Iris pigment epithelial cell (primary cell): ENCODE measurements at places on chromosomes 2 and 18.
A peak's percentile ranks its signal among the peaks of the same experiment; 100 is the strongest.

DNA sequence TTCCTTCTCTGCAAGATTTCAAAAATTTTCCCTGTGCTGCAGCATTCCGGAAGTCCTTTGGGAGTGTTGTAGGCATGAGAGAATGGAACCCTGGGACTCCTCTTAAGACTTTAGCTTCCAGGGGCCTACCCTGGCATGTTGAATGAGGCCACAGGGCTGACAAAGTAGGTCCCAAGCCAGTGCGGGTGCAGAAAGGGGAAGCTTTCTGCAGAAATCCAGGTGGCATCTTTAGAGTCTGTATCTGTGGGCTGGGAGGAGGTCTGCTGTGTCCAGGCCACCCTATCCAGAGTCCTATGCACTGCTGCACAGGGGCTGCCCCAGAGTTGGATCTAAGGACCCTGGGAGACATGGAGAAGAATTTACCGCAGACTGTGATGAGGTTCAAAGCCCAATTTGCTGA is 1.9 kb upstream of the SIX2 start:
- DNase-seq: no peak

DNA sequence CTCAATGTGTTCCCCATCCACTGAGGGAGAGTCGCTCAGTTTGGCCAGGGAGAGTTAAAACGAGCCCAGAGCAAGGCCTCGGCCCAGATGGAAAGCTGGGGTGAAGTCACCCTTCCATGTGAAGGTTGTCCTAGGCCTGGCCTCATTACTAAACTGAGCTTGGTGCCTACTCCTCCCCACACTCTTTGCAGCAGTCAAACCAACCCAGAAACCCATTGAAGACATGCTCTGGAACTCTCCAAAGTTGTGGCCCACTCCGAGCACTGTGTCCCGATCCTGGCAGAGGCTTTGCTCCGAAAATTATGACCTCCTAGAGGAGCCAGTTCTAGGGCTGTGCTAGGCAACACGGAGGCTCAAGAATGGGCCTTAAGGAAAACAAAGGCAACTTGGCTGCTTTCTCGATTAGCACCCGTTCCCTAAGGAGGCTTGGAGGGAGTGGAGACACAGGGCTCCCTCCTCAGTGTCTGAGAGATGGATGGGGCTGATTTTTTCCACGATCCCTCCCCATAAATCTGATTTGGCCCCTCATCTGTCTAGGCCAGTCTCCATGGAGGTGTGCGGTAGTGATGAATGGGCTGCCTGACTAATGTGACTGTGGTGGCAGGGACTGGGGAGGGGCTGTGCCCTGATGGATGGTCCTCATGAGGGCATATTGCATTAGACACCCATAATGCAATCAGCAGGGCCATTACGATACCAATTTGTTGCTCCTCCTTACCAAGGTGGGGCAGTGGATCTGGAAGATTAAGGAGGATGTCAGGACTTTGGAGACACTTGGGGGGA is 11.7 kb upstream of the CYP26B1 start:
- no peak for DNase-seq

DNA sequence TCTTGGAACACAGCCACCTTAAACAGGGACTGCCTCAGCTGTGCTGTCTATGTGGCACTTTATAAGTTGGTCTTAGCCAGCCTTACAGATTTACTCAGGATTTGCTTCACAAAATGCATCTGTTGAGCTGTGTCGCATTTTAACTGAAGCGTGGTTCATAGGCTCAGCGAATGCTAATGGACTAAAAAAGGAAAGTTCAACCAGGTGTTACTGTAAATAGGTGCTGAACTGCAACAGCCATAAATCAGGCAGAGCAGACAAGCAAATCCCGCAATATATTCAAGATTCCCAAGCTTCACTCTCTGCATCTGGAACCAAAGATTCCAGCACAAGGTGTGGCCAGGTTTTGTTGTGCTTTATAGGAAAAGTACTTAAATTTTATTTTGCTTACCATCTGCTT is 130.0 kb downstream of the EPHA4 start:
- DNase-seq: no peak

DNA sequence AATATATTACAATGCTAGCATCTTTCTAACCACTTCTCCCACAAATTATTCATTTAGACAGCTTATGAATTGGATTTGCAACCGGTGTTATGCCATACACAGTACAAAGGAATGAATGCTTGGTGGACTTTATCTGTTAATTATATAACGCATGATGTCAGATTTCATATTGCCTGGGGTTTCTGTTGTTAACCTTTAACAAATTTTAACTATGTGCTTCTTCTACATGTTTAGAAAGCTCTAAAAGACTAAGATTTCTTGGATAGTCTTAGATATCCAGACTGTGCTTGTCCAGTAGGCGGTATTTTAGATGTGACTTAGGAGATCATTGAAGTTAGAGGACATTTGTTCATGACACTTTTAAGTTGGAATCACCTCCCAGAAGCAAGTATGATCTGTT is 976.3 kb downstream of the TMEM182 start:
- DNase-seq: no peak

DNA sequence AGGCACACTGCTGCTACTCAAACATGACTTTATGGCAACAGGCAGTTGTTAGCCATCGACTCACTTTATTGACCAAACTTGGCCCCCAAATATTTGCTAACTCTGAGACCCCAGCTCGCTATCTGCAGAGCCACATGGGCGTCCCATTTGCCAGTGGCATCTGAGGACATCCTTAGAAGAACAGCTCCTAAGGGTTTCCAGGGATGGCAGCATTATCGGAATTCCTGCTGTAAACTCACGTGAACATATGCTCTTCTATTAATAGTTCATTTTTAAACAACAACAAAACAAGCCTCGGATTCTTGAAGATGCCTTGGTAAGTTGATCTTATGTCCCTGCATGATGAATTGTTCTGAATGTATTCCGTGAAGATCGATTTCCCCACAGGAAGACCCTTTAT is 181.0 kb downstream of the LDLRAD4 start:
- no peak for DNase-seq

GRCh38 chr2:241125626-241126025 is 23.5 kb upstream of the MTERF4 start:
- DNase-seq: no peak

GRCh38 chr2:70775141-70775540 is 7.1 kb upstream of the ADD2 start:
- DNase-seq: no peak

- no peak for DNase-seq
Measured at GRCh38 chr2:128421286-128421685, 102.6 kb upstream of the HS6ST1 start.

GRCh38 chr18:32588191-32588590 is 117.5 kb upstream of the GAREM1 start:
- DNase-seq: no peak

DNA sequence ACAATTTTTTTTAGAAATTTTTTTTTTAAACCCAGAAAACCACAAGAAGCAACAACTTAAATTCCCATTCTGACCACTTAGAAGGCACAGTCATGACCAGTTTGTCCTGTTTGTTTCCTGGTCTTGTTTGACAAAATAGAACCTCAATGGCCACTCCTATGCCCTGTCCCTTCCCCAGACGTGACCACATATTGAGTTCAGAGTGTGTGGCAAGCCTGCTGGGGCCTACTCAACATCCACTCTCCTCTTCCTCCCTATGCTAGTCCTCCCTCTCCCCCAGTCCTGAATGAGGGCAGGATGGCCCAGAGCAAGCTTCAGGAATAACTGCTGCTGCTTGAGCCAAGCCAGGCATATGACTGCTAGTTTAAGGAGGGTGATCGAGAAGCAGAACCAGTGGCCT is 89.6 kb downstream of the PRELID3A start:
- DNase-seq: no peak

GRCh38 chr2:146579147-146579930 is 1265.5 kb upstream of the ACVR2A start:
- peak; percentile 84 for DNase-seq
